HuH-7.5 (cell line): ENCODE measurements at places on chromosomes 7 and 10.

- DNase-seq: no peak
These were observed 1.9 kb upstream of the MYH16 start for GRCh38 chr7:99270702-99271101.

GRCh38 chr10:96919785-96920430, 87.8 kb downstream of the LCOR start:
- DNase-seq: no peak

- peak; percentile 99 for DNase-seq
These were observed 14.7 kb upstream of the MICALL2 start for GRCh38 chr7:1473864-1474512.

DNA sequence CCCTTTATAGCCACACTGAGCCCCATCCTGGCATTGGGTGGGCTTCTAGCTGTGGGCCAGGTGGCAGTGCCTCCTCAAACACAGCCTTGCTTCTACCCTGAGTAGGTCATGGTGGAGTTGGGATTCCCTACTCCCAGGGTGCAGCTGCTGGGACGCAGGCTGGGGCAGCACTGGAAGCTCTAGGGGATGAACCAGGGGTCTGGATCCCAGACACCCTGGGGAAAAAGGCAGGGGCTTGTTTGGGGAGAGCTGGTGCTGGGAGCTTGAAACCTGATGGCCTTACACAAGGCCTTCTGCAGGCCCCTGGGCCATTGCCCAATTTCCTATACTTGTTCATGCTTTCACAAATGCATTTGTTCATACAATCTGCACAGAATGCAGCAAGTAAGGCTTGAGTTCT, 103.7 kb upstream of the CTBP2 start:
- DNase-seq: no peak

GRCh38 chr10:28971764-28972163, 294.4 kb downstream of the BAMBI start:
- no peak for DNase-seq

DNA sequence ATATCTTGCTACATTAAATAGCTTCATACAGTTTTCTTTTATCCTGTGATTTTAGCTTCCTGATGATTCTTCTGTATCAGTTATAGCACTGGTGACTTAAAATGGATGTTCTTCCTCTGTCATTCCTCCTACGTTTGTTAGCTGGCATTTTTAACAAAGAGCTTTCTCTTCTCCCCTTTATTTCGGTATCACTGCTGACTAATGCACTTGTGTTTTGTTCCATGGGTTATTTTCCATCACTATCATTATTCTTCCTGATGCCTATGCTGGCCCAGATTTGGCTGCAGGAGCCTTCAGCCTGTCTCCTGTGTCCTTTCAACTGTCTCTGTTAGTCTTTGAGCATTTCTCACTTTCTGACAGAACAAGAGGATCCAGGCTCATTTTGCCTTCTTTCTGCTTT, 13.1 kb downstream of the BMS1 start:
- no peak for DNase-seq

DNA sequence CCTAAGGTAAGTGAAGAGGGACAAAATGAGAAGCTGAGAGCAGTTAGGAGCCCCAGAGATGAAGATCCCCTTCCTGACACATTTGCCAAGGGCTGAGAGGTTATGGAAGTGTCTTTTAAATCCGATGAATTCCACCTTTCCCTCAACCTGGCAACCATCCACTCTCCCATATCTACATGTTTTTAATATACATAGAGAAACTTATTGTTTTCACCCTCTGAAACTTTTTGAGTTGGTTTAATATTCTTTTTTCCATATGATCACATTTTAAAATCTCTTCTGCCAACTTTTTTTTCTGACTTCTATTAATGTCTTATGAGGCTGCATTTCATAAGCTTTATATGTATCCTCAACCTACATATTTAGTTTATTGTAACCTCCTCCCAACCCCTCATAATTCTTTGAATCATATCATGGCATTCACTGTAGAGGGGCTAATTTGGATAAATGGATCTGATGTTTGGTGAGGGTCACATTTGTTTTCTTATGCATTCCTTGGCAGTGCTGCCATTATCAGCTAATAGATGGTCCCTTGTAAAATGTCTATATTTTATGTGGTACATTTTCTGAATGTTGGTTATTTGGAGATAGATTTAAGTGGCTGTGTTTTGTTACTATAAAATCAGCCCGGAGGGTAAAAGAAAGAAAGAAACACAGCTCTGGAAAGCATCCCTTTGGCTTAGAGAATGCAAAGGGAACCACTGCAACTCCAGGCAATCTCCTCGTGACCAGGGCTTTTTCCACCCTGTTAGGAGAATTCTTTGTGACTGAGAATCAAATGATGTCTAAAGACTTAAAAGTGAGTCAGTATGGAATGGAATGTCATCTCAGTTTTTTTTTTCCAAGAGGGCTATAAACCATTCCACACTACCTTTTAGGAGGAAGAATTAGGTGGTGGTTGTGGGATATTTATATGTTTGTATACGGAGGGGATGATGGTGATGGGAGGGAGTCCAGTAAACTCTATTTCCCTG, 334.4 kb downstream of the SUGCT start:
- no peak for DNase-seq

DNA sequence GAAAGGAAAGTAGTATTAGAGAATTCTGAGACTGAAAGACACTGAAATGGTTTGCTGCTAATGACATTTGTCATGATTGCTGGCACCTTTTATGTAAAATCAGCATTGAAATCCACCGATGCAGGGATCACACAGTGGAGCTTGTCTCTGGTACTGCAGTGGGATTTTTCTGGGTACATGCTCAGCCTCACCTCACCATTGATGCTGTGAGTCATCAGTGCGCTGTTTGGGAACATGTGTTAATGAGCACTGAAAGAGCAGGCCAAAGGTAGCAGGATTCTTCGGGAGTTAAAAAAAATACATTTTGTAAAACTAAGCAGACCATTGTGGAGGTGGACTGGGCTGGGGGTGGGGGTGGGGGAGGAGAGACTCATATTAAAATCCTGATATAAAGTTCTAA, 174.9 kb downstream of the CREB5 start:
- DNase-seq: no peak

- DNase-seq: no peak
These were observed 3.4 kb upstream of the TBRG4 start for GRCh38 chr7:45114926-45115325.

DNA sequence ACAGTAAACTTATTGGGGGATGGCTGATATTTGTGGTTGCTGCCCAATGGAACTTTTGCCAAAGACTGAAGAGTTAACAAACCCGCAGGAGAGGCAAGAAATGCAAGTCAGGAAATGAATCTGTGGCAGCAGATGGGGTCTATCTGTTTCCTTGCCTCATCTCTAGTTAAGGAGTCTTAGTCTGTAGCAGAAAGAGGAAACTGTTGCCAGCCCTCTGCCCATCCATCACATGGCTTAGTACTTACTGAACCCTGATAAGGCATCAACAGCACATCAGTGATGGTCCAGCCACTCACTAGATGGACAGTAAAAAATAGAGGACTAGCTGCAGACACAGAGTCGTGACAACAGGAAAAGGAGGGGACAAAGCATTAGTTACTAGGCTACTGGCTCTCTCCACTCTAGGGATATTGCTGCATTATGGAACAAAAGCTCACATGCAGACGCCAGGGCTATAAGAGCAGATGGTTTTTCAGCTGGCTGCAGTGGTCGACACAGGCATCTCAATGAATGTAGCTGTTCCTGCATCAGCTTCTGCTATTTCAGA, 614.7 kb downstream of the PARD3 start:
- DNase-seq: no peak

DNA sequence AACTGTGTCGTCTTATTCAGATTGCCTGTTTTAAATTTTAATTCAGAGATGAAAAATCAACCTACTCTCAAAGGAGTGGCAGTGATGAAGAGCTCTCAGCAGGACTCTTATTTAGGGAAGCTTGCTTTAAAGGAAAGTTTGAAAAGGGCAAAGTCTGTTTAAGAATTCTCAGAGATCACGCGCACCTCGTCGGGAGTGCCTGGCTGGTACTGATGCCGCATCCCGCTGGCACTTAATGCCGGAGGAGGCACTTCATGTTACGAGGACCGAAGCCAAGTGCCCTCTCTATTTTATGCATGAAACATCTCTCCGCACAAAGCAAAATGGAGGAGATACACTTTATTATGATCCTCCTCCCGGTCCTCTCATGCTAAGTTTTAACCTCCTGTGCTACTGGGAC, 71.1 kb upstream of the INSYN2A start:
- no peak for DNase-seq

- DNase-seq: no peak
These were observed 17.1 kb downstream of the VOPP1 start for GRCh38 chr7:55555160-55555559.

GRCh38 chr10:78851647-78852046, 217.1 kb upstream of the ZMIZ1 start:
- no peak for DNase-seq

GRCh38 chr10:96532523-96532922, 18.8 kb upstream of the TLL2 start:
- no peak for DNase-seq

DNA sequence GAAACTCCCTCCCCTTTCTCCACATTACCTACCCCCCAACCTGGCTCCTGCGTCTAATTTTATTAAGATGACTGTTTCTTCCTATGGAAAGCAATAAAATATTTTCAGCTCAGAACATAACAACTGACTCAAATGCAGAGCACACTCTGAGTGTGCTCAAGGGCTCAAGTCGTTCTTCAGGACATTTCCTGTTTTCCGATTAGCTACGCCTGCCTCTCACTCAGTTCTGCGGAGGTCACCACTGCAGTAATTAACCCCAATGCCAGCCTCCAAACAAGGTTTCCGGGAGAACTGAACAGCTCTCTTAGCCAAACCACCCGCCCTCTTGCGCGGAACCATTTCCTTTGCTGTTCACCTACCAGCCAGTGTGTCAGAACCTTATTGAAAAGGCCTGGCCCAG, 19.3 kb downstream of the MYOF start:
- no peak for DNase-seq

GRCh38 chr7:159147687-159148086, 3.0 kb upstream of the VIPR2 start:
- no peak for DNase-seq

DNA sequence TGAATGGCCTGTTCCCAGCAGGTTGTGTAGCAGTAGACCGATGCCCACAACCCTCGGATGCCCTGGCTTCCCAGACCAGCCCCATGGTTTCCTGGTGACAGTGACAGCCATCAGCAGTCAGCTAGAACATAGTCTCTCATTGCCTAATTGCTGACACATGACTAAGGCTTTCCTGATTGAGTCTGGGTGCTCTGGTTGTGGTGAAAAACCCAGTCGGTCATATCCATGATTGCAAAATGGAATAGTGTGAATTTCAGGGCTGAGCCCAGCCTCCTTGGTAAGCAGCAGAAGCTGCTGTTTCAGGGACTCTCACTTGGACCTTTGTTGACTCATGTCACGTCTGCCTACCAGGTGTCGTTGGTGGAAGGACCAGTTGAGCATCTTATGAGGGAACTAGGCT, 36.6 kb downstream of the POR start:
- DNase-seq: no peak

GRCh38 chr10:94991243-94991888, 52.9 kb downstream of the CYP2C9 start:
- no peak for DNase-seq

GRCh38 chr10:12179606-12180170, 16.0 kb downstream of the NUDT5 start:
- DNase-seq: no peak

DNA sequence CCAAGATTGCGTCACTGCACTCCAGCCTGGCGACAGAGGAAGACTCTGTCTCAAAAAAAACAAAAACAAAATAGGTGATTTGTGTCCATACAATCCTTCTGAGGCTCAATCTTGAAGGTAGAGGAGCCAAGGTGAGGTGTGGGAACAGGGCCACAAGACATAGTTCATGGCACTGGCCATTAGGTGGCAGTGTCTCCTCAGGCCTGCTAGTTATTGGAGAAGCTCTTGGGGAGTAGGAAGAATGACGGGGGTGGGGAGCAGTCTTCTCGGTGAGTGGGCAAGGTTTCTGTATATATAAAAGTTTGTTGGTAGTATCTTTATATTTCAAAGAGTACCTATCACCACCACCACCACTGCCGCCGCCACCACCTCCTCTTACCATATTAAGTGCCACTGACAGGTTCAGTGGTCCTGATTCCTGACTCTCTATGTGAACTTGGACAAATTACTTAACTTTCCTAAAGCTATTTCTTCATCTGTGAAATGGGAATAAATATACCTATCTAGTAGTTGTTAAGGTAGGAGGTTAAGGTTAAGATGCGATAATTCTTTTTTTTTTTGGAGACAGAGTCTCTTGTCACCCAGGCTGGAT, 24.0 kb downstream of the CCSER2 start:
- peak; percentile 43 for DNase-seq

- no peak for DNase-seq
These were observed 270.5 kb upstream of the PLPP4 start for GRCh38 chr10:120186506-120186905.

DNA sequence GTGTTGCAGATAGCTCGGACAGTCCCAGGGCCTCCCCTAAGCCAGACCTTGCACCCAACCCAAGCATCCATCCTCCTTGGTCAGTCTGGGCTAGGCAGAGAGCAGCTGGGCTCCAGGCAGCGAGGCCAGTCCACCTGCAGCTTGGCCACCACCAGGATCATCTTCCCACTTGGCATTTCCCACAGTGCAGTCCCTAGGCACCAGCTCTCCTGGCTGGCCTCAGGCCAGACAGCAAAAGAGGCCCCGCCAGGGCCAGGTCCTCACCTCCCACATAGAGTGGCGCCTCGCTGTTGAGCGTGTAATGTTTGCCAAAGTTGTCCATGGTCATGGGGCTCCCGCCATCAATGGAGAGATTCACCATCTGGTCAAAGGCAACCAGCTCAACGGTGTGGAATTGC, 171.7 kb downstream of the LCOR start:
- no peak for DNase-seq

DNA sequence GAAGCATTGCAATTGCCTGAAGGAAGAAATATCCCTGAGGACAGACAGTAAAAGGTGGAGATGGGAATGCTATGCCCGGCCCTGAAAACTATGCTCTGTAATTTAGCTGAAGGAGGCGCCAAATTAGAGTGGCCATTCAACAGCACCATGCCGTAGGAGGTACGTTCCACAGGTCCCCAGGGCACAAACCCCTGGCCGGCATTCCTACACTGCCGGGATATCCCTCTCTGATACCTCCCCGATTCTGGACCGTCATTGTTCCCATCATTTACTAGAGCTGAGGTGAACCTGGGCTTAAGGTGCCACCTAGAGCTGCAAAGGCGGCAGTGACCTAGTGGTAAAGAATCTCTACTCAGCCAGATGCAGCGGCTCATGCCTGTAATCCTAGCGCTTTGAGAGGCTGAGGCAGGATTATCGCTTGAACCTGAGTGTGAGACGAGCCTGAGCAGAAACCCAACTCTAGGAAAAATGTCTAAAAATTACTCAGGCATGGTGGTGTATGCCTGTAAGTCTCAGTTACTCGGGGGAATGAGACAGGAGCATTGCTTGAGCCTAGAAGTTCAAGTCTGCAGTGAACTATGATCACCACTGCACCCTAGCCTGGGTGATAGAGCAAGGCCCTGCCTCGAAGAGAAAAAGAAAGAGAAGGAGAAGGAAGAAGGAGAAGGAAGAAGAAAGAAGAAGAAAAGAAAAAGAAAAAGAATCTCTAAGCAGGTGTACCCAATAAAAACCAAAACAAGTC, 53.0 kb upstream of the TNKS2 start:
- no peak for DNase-seq
